CD4-positive, alpha-beta T cell (primary cell): ENCODE measurements at places on chromosomes 4 and X. TPM values are rescaled to one million over a fixed set of nuclear protein-coding genes. Genes with fewer than 3 reads are reported as not detected.

The F9 gene
- total RNA-seq = not detected

The MAGEH1 gene
- 17.7 TPM for total RNA-seq

The FGD1 gene
- total RNA-seq = not detected

The CDKL2 gene
- 0.38 TPM for total RNA-seq

The STS gene
- 0.50 TPM for total RNA-seq

The GPC4 gene
- total RNA-seq = not detected

The FDCSP gene
- total RNA-seq = not detected

The ANXA10 gene
- total RNA-seq = not detected

The ZMAT1 gene
- 19.2 TPM for total RNA-seq

The PARM1 gene
- 0.06 TPM for total RNA-seq

The GPR173 gene
- not detected for total RNA-seq

The AMBN gene
- total RNA-seq = not detected

The RPA4 gene
- total RNA-seq = 0.14 TPM

The PFKFB1 gene
- 0.31 TPM for total RNA-seq

The SYP gene
- 0.69 TPM for total RNA-seq

The SPANXA1 gene
- not detected for total RNA-seq

The ELK1 gene
- 38.9 TPM for total RNA-seq

The AKAP4 gene
- not detected for total RNA-seq

The CHIC1 gene
- 7.0 TPM for total RNA-seq

The TMEM156 gene
- total RNA-seq = 18.4 TPM

The CHRDL1 gene
- total RNA-seq = not detected

The TMPRSS11D gene
- total RNA-seq = not detected

The SMAD1 gene
- 9.7 TPM for total RNA-seq

The FGFR3 gene
- total RNA-seq = 0.33 TPM

The MAGEE2 gene
- not detected for total RNA-seq

The PLP1 gene
- total RNA-seq = not detected

The CT45A5 gene
- total RNA-seq = not detected
